ENCODE measurements at places on chromosomes 13 and 19. TPM values are rescaled to one million over a fixed set of nuclear protein-coding genes. Genes with fewer than 3 reads are reported as not detected.

DNA sequence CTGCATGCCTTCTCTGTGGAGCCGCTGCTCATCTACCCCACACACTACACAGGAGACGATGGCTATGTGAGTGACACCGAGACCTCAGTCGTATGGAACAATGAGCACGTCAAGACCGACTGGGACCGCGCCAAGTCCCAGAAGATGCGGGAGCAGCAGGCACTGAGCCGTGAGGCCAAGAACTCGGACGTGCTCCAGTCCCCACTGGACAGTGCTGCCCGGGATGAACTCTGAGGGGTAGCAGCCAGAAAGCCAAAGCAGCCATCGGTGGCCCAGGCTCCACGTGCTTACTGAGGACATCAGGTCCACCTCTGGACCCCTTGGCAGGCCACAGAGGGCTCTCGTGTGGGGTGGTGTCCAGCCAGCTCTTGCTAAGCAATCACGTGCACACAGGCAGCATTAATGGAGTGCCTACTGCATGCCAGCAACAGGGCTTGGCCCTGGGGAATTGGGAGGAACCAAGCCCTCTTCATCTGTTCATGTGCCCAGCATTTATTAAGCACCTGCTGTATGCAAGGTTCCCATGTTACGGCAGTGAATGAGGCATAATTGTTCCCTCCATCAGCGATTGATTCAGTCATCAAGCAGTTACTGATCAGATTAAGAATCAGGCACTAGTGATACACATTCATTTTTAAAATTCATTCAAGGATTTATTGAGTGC is 25.9 kb downstream of the COLGALT1 start:
- H3K36me3 ChIP-seq: peaks cover 60% of the 10 kb centered on the region
- H3K27me3 ChIP-seq: no peaks in the 10 kb centered on the region
- no peak overlapping the region for H3K4me3 ChIP-seq
- no peak overlapping the region for H3K27ac ChIP-seq
- DNase-seq: no peak
- no peaks in the 10 kb centered on the region for H3K4me1 ChIP-seq

GRCh38 chr13:60772726-60773125 is 375.7 kb downstream of the TDRD3 start:
- no peak overlapping the region for H3K4me3 ChIP-seq
- H3K36me3 ChIP-seq: no peaks in the 10 kb centered on the region
- no peak overlapping the region for H3K27ac ChIP-seq
- H3K4me1 ChIP-seq: no peaks in the 10 kb centered on the region

SLC25A41 gene
- total RNA-seq: not detected

MAST1 gene
- total RNA-seq: 0.15 TPM

GET3 gene
- total RNA-seq: 57.5 TPM

- H3K27ac ChIP-seq: no peak overlapping the region
- H3K4me1 ChIP-seq: peaks cover 12% of the 10 kb centered on the region
- H3K4me3 ChIP-seq: no peak overlapping the region
- no peak for DNase-seq
Measured at GRCh38 chr13:41543664-41544300, 86.4 kb downstream of the RGCC start.

- no peaks in the 10 kb centered on the region for H3K27me3 ChIP-seq
- no peak overlapping the region for H3K4me3 ChIP-seq
- no peak overlapping the region for H3K27ac ChIP-seq
- DNase-seq: no peak
Measured at GRCh38 chr13:47036294-47037008, 139.6 kb upstream of the HTR2A start.

DNA sequence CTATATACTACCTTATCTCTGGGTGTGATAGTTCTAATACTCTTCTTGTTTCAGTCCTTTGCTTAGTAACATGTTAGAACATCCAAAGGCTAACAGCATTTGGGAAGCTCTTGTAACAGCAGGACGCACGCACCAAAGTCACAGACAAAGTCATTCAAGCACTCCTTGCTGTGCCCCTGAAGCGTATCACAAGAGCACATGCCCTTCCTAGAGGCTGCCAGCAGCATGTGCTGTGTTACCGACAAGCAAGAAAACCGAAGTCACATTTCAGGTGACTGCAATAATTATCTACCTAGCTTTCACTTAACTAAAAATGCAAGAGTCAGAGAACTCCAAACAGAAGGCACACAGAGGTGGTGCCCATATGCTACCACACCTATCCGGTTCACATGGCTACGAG is 194.1 kb downstream of the KLF12 start:
- no peaks in the 10 kb centered on the region for H3K27me3 ChIP-seq
- no peak overlapping the region for H3K27ac ChIP-seq
- no peak for DNase-seq
- no peak overlapping the region for H3K4me3 ChIP-seq
- H3K4me1 ChIP-seq: no peaks in the 10 kb centered on the region

- H3K4me1 ChIP-seq: no peaks in the 10 kb centered on the region
- no peaks in the 10 kb centered on the region for H3K36me3 ChIP-seq
- H3K27me3 ChIP-seq: no peaks in the 10 kb centered on the region
- H3K4me3 ChIP-seq: no peak overlapping the region
- no peak overlapping the region for H3K27ac ChIP-seq
- no peak for DNase-seq
Measured at GRCh38 chr13:60836821-60837220, 439.8 kb downstream of the TDRD3 start.

CASP14 gene
- total RNA-seq: not detected

- DNase-seq: no peak
- no peak overlapping the region for H3K27ac ChIP-seq
- H3K27me3 ChIP-seq: no peaks in the 10 kb centered on the region
- H3K4me3 ChIP-seq: no peak overlapping the region
Measured at GRCh38 chr13:90171649-90172048, 1175.8 kb upstream of the MIR17HG start.

DNA sequence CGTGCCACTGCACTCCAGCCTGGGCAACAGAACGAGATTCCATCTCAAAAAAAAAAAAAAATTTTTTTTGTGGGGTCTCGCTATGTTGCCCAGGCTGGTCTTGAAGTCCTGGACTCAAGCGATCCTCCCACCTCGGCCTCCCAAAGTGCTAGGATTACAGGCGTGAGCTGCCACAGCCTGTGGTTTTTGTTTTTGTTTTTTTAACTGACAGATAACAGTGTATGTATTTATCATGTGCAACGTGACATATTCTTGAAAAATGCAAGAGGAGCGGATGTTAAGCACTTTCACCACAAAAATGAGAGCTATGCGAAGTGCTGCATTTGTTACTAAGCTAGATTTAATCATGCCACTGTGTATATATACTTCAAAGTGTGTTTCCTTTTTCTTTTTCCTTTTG is 49.0 kb downstream of the ARHGEF18 start:
- no peak for DNase-seq
- peak overlapping the region; percentile 69 for H3K27ac ChIP-seq
- no peak overlapping the region for H3K4me3 ChIP-seq
- H3K4me1 ChIP-seq: peaks cover 40% of the 10 kb centered on the region

LILRB3 gene
- total RNA-seq: 85.6 TPM

DNA sequence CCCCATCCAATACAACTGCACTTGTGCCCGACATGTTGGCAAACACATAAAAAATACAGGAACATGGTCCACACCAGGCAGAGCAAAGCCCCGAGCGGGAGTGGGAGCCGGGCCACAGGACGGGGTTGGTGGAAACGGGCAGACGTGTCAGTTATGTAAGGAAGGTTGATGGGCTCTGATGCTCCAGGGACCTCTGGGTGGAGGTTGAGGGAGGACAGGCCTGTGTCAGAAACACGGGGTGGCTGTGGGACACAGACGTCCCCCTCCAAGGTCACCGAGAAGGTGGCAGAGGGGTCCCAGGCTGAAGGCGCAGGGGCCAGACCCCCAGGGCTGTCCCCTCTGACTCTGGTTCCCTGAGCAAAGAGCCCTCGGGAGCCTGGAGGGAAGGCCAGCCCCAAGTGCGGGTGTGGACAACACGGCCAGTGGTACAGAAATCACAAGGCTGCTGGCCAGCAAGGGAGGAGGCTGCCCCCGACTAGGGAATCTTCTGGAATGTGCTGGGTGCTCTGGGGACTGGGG is 31.4 kb upstream of the C13orf46 start:
- H3K27ac ChIP-seq: no peak overlapping the region
- no peak overlapping the region for H3K4me3 ChIP-seq
- H3K36me3 ChIP-seq: peaks cover 23% of the 10 kb centered on the region
- H3K4me1 ChIP-seq: no peaks in the 10 kb centered on the region

PEAK3 gene
- total RNA-seq: 7.5 TPM

DNA sequence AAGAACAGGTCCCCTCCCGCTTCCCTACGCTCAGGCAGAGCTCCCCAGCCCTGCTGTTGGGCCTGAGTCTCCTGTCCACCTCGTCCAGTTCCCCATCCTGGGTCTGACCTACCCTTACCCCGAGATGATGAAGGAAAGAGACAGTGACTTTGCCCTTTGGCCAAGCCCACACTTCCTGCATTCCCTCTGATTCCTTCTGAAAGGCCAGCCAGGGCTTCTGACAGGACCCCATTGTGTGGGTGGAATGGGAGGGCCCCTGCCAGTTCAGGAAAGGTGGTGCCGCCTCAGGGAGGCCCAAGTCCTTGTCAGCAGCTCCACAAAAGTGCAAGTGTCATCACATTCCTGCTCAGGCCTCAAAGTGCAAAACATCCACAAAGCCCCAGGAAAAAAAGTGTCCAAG is 177.8 kb downstream of the PAN3 start:
- no peak overlapping the region for H3K27ac ChIP-seq
- H3K4me3 ChIP-seq: no peak overlapping the region
- no peaks in the 10 kb centered on the region for H3K36me3 ChIP-seq
- DNase-seq: no peak
- H3K27me3 ChIP-seq: no peaks in the 10 kb centered on the region

GRCh38 chr19:38880076-38880881 is 2.2 kb upstream of the RINL start:
- DNase-seq: no peak
- H3K4me3 ChIP-seq: no peak overlapping the region
- H3K27me3 ChIP-seq: no peaks in the 10 kb centered on the region

GRCh38 chr13:44601586-44601985 is 25.5 kb upstream of the TSC22D1 start:
- no peak for DNase-seq
- H3K4me3 ChIP-seq: no peak overlapping the region
- H3K36me3 ChIP-seq: no peaks in the 10 kb centered on the region
- no peaks in the 10 kb centered on the region for H3K4me1 ChIP-seq
- no peaks in the 10 kb centered on the region for H3K27me3 ChIP-seq

DNA sequence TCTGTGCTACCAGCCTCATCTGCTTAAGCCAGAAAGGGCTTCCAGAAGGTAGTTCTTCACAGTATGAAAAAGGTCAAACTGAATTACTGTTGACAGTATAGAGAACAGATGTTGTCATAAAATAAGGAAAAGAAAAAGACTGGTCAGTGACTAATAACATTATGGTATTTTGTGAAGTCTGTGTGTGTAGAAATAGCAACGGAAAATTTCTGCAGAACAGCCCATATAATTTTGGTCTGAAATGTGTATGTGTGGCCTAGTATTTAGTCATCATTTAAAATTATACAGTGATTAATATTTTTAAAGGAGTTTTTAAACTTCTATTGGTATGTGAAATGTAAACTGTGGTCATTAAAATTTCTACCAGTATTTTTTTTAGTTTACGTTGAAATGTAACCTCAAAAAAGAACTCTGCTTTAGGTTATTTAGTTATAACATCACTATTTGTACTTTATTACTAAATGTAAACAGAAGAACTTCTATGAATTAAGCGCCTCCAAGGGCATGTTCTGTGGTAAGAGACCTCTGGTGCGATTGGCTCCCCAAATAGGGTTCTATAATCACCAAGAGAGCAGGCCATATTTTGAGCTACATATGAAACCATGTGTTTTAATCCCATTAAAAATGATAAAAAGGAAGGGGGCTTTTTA is 3.3 kb upstream of the GPR183 start:
- no peak overlapping the region for H3K4me3 ChIP-seq
- no peaks in the 10 kb centered on the region for H3K27me3 ChIP-seq

- peaks cover 22% of the 10 kb centered on the region for H3K4me1 ChIP-seq
- DNase-seq: no peak
- H3K27me3 ChIP-seq: peaks cover 39% of the 10 kb centered on the region
- no peak overlapping the region for H3K4me3 ChIP-seq
- no peak overlapping the region for H3K27ac ChIP-seq
Measured at GRCh38 chr19:584240-585001, 5.3 kb upstream of the HCN2 start.

- DNase-seq: no peak
- no peaks in the 10 kb centered on the region for H3K27me3 ChIP-seq
- peaks cover 35% of the 10 kb centered on the region for H3K36me3 ChIP-seq
- H3K27ac ChIP-seq: peak overlapping the region; percentile 18
- peaks cover 66% of the 10 kb centered on the region for H3K4me1 ChIP-seq
- H3K4me3 ChIP-seq: no peak overlapping the region
Measured at GRCh38 chr19:38284422-38284821, 19.6 kb upstream of the C19orf33 start.

ZFP36 gene
- 208 TPM for total RNA-seq

CARD8 gene
- total RNA-seq: 101 TPM

DNA sequence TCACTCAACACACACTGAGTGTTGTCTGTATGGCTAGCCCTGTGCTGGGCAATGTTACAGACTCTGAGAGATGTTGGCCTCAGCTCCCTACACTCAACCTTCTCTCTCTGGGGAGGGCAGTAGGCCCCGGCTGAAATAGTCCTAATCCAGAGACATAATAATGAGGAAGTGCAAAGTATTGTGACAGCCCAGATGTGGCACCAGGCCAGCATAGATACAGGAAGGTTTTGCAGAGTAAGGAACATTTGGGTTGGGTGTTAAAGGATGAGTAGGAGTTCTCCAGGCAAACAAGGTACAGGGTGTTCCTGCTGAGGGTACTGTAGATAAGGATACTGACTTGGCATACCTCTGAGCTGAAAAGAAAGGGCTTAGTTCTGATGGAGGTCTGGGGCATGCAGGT is 2.4 kb downstream of the LIN7B start:
- no peaks in the 10 kb centered on the region for H3K36me3 ChIP-seq
- peaks cover 43% of the 10 kb centered on the region for H3K4me1 ChIP-seq
- H3K4me3 ChIP-seq: no peak overlapping the region
- H3K27ac ChIP-seq: no peak overlapping the region
- peaks cover 9% of the 10 kb centered on the region for H3K27me3 ChIP-seq

GRCh38 chr19:39223703-39224279 is 19.7 kb upstream of the SYCN start:
- no peak overlapping the region for H3K27ac ChIP-seq
- no peak overlapping the region for H3K4me3 ChIP-seq
- no peaks in the 10 kb centered on the region for H3K36me3 ChIP-seq

DNA sequence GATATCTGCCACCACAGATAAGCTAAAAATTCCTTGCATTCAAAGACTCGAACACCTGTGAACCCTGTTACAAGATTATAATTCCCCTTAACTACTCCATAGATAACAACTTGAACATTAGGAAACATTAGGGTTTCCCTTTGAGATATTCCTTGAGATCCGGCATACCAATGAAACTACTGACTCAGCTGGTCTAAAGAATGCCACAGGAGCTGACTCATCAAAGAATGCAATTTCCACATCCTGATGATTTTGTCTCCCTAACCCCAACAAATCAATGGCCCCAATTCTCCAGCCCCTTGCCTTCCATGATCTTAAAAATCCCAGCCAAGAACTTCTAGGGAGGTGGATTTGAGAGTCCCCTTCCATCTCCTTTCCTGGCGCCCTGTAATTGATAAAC is 35.6 kb upstream of the ZNF599 start:
- H3K36me3 ChIP-seq: no peaks in the 10 kb centered on the region
- H3K27ac ChIP-seq: no peak overlapping the region

KLK12 gene
- total RNA-seq: 1.9 TPM

- H3K27me3 ChIP-seq: no peaks in the 10 kb centered on the region
- H3K36me3 ChIP-seq: no peaks in the 10 kb centered on the region
- DNase-seq: no peak
- no peak overlapping the region for H3K4me3 ChIP-seq
Measured at GRCh38 chr13:35889560-35889959, 241.6 kb downstream of the DCLK1 start.

- peaks cover 51% of the 10 kb centered on the region for H3K4me1 ChIP-seq
- peaks cover 17% of the 10 kb centered on the region for H3K36me3 ChIP-seq
- H3K27ac ChIP-seq: peak overlapping the region; percentile 98
- peak; percentile 87 for DNase-seq
- peak overlapping the region; percentile 77 for H3K4me3 ChIP-seq
Measured at GRCh38 chr19:1248786-1249297, 459 bp downstream of the MIDN start.

Data from lower lobe of right lung (tissue), 2 donors.